ENCODE measurements at places on chromosomes 2 and 18.

GRCh38 chr2:32484937-32485336 is 128.1 kb downstream of the BIRC6 start:
- DNase-seq: no peak

GRCh38 chr18:39795350-39795749 is 2159.7 kb upstream of the PIK3C3 start:
- DNase-seq: no peak

GRCh38 chr2:52260904-52261303 is 1229.0 kb upstream of the NRXN1 start:
- DNase-seq: no peak

DNA sequence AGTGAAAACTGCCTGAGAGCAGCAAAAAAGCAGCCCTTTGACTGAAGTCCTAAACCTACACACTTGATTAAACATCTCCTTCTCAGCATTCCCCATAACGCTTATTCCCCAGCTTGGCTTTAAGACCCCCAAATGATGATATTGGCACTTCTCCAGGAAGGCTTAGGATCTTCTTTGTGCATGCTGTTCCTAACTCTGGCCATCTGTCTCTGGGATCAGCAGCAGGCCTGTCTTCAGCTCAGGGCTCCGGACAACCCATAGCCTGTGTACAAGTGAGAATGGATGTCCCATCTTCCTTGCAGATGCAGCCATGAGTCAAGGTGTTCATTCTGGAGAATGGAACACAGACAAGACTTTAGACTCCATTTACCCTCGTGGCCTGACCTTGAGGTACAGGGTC is 81.6 kb upstream of the TMEM17 start:
- no peak for DNase-seq

DNA sequence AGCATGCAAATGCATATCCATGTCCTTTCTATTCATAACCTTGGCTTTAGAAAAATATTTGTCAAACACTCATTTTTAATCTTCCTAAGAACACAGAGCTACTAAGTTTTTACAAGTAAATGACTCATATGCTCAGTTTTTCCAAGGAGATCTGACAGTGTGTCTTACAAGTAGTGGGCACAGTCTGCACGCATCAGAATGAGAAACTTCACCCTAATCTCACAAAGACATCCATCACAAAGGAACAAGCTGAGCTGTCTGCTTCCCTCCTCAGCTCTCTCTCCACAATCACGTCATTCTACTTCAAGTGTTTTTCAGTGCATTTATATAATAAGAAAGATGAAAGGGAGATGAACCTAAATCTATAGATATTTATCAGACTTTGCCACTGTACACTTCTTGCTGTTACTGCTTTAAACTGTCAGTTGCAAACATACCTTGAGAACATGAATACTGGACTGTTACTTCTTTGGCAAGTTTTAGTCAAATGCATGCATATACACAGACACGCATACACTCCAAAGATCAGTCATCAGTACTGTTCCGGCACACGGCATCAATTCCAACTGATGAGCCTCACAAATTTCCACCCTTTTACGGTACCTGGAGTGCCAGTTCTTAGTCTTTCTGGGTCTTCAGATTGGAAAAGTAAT is 75.7 kb downstream of the RBMS1 start:
- DNase-seq: no peak

GRCh38 chr2:118584877-118585276 is 262.6 kb downstream of the EN1 start:
- DNase-seq: no peak

DNA sequence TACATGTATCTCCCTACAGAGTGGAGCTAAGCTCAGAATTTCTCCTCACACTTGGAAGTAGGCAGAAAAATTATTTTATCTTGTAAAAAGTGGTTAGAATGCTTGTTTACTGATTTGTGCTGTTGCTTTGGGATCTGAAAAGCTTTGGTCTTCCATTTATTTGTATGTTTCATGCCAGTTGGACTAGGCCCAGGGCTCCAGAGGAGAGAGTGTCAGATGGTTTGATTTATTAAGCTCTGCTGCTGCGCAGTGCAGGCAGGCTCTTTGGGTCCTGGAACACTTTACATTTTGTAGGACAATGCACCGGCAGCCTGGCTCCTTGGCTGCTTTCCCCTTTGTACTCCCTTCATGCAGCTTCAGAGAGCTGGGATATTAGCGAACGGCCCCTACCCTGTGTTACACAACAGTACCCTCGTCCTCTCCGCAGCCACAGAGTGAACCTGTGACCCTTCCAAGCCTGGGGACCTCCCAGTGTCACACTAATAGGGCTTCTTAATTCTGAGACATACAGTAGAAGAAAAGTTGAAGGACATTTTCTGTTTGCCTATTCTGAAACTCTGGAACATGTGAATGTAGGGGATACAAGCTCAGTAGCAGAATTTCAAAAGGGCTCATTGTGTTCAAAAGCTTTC is 56.7 kb upstream of the EML6 start:
- DNase-seq: no peak

GRCh38 chr2:5183031-5183430 is 509.2 kb upstream of the SOX11 start:
- no peak for DNase-seq

- no peak for DNase-seq
Observed at GRCh38 chr2:133949595-133949994, 304.3 kb upstream of the MGAT5 start.

DNA sequence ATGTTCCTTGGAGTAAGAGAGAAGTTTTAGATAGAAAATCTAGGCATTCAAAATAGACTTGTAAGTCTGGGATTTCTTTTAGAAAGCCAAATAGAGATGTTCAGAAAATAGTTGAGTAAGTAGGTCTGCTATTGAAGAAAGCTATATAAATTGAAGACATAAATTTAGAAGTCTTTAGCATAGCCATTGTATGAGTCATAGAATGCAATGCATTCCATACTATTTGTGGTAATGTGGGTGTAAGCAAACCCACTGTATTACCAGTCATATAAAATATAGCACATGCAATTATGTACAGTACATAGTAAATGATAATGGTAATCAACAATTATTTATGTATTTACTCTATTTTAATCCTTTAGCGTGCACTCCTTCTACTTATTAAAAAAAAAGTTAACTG is 14.1 kb downstream of the MC4R start:
- no peak for DNase-seq

- DNase-seq: no peak
Observed at GRCh38 chr2:184734338-184734737, 136.0 kb downstream of the ZNF804A start.

DNA sequence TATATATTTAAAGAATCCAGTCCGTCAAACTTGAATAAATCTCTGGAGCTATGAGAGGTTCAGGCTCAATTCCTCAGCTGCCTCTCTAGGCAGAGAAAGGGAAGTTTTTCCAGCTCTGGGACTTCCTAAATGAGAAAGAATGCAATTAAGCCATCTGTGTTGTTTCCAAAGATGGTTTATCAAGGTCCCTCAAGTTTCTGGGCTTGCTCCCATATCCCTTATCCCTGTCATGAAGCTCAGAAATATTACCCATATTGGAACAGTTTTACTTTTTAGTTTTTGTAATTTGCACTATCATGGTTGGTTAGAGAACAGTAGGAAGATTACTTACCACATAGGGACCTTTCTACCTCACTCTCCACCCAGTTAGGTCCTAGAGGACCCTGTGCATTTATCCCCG is 1.4 kb downstream of the CNTNAP5 start:
- no peak for DNase-seq

- DNase-seq: no peak
Observed at GRCh38 chr2:111912547-111912946, 14.1 kb downstream of the MERTK start.

- DNase-seq: peak; percentile 95
Observed at GRCh38 chr18:43279015-43279744, 1.9 kb upstream of the SYT4 start.

- DNase-seq: no peak
Observed at GRCh38 chr2:23386339-23387220, 1.6 kb downstream of the KLHL29 start.

DNA sequence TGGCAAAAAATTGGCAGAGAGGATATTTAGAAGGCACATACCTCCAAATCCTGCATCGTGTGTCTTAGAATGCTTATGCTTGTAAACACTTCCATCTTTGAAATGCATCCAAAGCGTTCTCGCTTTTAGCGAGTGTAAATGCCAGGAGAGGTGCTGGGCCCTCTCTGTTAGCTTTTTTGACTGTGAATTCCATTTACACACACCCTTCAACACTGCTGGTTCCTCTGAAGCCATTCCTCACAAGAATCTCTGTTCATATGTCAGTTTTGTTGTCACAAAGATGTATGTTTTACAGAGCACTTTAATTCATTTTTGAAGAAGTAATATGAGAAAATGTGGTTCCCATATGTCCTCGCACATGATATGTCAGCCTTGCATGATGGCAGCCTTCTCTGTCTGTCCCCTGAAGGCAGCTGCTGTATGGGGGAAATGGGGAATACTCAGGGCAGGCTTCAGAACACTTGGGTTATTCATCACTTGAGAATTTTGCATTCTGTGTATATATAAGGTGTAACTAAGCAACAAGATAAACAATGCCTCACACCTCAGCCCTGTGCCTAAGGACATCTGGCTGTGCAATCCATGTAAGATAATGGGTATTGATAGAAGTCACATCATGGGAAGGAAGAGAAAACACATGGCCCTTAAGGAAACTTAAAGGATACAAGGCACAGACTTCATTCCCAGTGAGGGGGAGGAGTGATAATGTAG is 52.3 kb downstream of the RAB27B start:
- no peak for DNase-seq

GRCh38 chr2:83015900-83016299 is 1443.2 kb downstream of the SUCLG1 start:
- no peak for DNase-seq

DNA sequence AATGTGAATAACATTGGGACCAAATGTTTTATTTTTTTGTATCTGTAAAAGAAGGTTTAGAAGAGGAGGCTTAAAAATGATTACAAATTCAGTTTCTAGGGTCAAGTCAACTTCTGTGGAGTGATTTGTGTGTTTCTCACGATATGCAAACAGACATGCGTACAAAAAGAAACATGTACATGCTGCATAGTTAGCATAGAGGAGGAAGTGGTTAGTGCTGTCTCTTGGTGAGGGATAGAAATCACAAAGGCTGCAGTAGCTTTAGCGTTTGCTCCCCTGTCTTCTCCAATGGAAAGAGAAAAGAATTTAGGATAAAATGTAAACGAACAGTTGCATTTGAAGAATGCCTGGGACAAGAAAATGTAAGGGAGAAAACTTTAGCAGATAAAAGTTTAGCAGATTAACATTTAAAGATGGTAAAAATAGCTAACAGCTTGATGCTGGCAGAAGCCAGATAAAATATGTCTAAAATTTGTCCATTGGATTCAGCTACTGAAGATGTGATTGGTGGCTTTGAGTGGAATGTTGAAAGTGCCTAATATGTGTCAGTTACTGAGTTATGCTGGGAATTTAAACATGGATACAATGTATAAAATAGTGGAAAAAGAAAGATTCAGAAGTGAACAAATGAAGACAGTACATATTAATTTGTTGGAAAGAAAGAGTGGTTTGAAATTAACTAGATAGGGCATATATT is 44.9 kb downstream of the MALT1 start:
- no peak for DNase-seq

- no peak for DNase-seq
Observed at GRCh38 chr2:61117534-61117933, 44.5 kb upstream of the C2orf74 start.

DNA sequence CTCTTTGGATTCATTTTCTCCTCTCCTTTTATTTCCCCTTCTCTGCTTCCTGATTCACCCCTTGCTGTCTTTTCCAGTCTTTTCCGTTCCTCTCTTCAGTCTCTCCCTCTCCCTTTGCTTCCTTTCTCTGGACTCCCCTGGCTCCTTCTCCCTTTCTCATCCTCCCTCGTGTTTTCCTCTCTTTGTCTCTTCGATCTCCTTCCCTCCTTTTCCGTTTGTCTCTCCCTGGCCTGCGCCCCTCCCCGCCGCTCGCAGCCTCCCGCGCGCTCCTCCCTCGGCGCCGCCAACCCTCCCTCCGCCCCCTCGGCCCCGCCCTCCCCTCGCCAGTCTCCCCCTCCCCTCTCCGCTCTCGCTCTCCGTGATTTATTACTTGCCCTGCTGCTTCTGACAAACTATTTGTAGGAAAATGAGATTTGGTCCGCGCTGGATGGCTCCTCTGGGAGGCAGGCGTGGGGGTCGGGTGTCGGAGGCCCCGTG is 46.0 kb upstream of the PAX8 start:
- DNase-seq: peak; percentile 10

DNA sequence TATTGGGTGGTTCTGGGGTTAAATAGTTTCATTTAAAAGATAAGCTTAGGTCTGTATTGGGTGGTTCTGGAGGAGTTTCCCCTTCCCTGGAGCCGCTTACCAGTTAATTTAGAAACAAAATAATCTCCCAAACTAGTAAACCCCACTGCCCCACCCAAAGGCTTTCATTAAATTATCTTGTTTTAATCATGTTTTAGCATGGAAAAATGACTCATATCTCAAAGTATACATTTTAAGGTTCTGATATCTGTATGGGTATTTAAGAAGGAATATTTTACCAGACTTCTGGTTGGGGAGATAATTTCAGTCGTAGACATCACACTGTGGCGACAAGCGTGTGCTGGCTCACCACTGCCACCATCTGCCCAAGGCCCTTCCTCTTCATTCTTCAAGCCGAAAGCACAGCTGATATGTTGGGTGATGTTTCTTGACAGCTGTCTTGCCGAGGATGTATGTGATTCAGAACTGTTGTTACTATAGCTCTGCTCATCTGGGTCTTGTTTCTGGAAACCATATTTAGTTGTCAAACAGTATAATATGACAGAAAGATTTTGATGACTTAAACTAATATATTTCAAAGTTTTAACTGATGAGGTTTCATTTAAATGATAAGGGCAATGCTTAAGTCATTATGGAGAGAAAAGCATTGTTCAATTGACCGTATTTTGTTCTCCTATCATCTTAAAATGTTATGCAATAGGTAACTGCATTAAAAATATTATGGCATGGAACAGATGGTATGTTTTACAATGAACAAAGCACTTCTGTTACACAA is 5.1 kb downstream of the FIGLA start:
- DNase-seq: no peak

DNA sequence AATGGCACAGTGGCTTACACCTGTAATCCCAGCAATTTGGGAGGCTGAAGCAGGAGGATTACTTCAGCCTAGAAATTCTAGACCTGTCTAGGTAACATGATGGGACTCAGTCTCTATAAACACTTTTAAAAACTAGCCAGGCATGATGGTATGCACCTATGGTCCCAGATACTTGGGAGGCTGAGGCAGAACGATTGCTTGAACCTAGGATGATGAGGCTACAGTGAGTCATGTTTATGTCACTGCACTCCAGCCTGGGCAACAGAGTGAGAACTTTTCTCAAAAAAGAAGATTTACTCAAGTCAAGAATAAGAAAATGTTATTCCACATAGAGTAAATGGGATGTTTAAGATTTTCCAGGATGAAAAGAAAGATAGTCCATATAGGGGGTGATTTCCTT is 158.6 kb downstream of the HNMT start:
- DNase-seq: no peak

DNA sequence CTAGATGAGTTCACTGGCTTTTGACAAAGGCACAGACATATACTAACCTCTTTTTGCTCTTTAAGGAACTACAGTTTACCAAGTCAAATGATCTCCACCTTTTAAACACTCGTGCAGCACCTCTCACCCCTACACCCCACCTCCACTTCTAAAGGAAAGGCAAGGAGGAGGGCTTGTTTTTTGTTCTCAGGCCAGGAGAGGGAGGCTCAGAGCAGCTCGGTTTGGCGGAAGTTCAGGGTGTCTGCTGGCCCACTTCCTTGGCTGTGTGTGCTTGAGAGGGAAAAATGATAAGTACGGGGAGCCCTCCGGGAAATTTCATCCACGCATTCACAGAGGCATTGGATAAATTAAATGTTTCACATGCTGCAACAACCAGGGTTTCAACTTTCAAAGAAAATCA is 667.9 kb downstream of the BCL11A start:
- DNase-seq: no peak

GRCh38 chr2:73105511-73105971 is 7.2 kb downstream of the RAB11FIP5 start:
- DNase-seq: no peak
